Activated CD4-positive, alpha-beta T cell treated with anti-CD3 and anti-CD28 coated beads, Interleukin-2, amount 50 U/mL, for 24 hours (primary cell): ENCODE measurements at places on chromosomes 11 and 22.
A peak's percentile ranks its signal among the peaks of the same experiment; 100 is the strongest.

DNA sequence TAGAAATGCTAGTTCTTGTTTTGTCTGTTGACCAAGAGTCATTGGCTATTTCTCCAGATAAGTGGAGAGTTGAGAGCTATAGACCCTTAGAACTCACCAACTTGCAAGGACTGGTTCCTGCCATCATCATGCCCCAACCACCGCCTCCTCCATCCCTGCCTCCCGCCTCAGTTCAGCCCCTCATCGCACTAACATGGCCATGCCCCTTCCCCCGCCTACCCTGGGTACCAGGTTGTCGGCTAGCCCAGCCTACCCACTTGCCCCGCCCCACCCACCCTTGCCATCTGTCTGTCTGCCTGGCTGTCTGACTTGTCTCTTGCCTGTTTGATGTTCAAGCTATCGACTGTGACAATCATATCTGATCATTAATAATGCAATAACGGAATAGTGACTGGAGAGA is 154.1 kb downstream of the TRIM29 start:
- no peak for DNase-seq

- no peak for DNase-seq
Measured at GRCh38 chr11:124946735-124947141, 7.3 kb upstream of the CCDC15 start.

DNA sequence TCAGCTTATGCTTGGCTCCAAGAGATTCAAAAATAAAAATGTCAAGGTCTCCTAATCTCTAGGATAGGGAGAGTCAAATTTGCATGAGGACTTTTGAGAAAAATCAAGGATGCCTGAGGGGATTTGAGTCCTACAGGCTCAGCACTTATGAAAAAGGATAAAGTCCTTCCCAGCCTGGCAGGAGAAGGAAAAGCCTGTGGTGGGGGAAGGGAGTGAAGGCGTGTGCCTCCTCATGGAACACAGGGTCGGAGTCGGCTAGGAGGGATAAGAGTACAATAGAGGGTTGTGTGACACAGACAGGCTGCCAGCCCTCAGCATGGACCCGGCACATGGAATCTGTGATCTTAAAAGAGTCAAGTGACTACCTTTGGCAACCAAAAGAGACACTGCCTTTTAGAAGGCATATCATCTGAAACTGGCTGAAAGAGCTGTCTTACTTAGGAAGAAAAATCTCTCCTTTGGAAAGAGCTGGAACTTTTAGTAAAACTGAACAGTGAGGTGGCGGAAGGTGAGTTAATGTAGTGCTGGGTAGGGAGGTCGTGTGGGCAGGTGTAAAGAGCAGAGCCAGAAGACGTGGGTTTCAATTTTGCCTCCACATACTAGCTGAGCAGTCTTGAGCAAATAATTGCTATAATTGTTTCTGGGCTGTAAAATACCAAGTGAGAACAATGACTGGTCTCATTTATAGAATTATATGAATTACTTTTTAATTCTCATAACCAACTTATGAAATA is 58.8 kb upstream of the RDX start:
- no peak for DNase-seq

DNA sequence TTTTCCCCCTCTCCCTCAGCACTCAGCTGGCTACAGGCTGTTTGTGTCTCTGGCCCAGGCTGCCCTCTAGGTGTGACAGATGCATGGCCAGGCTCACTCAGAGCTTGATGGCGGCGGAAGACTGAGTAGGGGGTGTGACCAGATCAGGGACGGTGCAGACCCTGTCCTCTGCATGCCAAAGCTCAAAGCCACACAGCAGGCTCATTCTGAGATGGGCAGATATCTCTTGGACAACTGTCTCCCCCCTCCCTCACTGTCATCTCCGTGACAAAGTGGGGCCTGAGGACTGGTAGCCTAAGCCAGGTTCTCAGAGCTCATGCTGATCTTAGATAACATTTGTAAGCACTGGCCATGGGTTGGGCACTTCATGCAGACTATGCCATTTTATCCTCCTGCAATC is 231.3 kb downstream of the DSCAML1 start:
- no peak for DNase-seq

DNA sequence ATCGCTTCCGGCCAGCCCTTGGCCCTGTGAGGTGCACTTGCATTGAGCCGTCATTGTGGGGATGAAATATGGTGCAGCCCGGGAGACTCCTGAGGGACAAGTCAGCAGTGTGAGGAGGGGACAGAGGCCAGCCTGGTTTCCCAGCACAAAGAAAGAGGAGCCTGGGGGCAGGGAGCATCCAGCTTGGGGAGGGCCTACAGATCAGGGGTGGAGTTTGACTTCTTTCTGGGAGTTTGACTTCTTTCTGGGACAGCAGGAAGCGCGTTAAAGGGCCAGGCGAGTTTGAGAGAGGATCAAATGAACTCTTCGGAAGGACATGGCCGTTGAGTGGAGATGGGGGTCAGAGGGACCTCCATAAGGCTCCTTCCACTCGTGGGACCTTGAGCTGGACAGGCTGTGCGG is 91.9 kb downstream of the LRRC32 start:
- no peak for DNase-seq

GRCh38 chr11:59207988-59208451 is 4.7 kb downstream of the MPEG1 start:
- peak; percentile 11 for DNase-seq

DNA sequence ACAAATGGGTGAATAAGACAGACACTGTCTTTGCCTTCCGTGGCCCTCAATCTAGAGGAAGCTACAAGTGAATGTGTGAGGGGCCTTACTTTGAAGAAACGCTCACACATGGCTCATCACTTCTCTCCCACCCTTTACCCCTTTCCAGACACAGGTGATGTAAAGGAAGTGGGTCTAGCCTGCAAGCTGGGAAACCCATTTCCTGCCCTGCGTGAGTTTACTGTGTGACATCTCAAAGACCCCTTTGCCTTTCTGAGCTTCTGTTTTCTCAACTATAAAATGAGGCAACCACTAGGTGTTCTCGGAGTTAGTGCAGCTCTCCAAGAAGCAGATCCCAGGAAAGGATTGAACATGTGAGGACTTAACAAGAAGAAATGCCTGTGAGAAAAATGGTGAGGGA is 43.1 kb upstream of the LMO2 start:
- no peak for DNase-seq

DNA sequence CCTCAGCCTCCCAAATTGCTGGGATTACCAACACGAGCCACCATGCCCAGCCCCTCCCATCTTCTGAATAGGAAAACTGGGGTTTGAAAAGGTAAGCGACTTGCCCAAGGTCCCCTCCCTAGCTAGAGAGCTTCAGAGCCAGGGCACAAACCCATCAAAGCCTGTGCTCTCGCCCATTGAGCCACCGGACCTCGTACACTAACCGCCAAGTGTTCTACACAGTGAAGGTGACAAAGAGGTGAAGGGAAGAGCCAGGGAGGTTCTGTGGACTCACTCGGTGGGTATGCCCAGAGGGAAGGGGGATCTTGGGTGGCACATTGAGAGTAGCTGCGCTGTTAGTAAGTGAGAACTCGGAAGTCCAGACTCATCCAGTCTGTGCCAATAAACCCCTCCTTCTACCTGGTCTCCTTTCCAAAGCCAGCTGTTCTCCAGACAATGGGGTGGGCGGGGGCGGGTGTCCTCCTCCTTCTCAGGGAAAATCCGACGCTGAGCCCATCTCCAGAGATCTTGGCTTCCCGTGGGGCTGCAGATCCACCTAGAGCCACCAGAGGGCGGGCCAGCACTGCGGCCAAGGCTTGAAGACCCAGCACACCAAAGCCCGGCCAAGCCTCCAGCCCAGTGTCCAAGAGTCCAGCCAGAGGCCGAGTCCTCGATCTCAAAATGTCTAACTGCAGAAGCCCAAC is 3.2 kb upstream of the RTN4RL2 start:
- peak; percentile 58 for DNase-seq

GRCh38 chr11:11105361-11105760 is 247.5 kb upstream of the ZBED5 start:
- no peak for DNase-seq

DNA sequence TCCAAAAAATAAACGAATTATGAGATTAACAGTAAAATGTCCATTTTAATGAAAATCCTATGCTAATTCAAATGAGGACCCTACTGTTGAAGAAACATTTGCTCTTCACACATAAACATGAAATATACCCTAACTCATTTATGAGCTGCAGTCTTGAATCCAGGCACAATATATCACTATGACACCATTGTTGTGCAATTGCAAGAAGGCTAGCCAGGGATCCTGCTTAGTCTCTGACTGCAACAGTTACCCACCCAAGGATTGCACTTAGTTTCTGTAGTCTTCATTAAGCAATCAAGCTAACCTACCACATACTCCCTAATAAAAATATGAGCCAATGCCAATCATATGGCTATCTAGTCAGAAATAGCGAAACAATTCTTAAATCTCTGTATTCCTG is 981.0 kb upstream of the FAT3 start:
- DNase-seq = no peak

GRCh38 chr11:27300974-27301373 is 62.0 kb downstream of the CCDC34 start:
- DNase-seq = no peak

GRCh38 chr22:28381429-28382167 is 298.0 kb downstream of the TTC28 start:
- no peak for DNase-seq
